ENCODE measurements at places on chromosomes 2 and 18. TPM values are rescaled to one million over a fixed set of nuclear protein-coding genes. Genes with fewer than 3 reads are reported as not detected.

GRCh38 chr2:166068981-166069380, 58.8 kb downstream of the SCN1A start:
- DNase-seq = no peak

DNA sequence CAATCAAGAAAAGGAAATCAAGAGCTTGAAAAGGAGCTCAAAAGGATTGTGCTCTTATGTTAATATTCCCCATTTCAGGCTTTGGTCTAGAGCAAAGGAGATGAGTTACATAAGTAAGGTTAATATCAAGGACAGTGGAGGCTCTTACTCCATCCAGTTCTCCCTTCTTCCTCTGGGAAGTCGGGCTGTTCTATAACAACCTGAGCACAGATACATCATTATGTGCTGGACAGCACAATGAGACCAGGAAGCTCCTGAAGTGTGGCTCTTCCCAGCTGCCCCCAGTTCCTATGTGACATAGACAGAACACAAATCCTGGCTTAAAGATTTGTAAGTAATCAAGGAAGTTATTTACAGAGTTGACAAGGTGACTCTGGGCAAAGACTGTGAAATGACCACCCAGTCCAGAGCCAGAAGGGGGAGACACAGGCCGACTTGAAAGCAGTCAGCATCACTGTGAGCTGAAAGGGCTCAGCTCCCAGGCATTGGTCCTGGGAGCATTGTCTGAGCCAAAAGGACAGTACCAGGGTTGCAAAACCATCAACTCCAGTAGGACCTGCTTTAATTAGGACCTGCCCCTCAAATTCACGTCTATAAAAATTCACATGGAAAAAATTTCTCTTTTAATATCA, 917.6 kb upstream of the ACVR2A start:
- DNase-seq = no peak

- DNase-seq = no peak
Observed at GRCh38 chr2:32363597-32363996, 6.8 kb downstream of the BIRC6 start.

DCDC2C gene
- 0.38 TPM for total RNA-seq

KIF1A gene
- 0.42 TPM for total RNA-seq

DNA sequence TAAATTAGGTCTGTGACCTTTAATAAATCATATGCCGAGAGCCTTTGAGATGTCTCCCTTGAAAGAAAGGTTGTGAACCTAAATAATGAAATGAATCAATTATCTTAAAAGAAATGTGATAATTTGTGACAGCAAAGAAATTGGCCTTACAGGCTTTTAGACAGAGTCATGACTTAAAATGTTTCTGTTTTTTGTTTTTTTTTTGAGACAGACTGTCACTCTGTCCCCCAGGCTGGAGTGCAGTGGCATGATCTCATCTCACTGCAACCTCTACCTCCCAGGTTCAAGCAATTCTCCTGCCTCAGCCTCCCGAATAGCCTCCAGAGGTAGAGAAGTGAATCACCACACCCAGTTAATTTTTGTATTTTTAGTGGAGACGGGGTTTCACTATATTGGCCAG, 898.0 kb downstream of the CNTNAP5 start:
- DNase-seq = no peak

ACTG2 gene
- 0.61 TPM for total RNA-seq

IL1A gene
- total RNA-seq = 0.19 TPM

- DNase-seq = no peak
Observed at GRCh38 chr2:104344985-104345384, 508.9 kb upstream of the POU3F3 start.

ADAM23 gene
- total RNA-seq = 4.0 TPM

ITGA6 gene
- 38.2 TPM for total RNA-seq

DNA sequence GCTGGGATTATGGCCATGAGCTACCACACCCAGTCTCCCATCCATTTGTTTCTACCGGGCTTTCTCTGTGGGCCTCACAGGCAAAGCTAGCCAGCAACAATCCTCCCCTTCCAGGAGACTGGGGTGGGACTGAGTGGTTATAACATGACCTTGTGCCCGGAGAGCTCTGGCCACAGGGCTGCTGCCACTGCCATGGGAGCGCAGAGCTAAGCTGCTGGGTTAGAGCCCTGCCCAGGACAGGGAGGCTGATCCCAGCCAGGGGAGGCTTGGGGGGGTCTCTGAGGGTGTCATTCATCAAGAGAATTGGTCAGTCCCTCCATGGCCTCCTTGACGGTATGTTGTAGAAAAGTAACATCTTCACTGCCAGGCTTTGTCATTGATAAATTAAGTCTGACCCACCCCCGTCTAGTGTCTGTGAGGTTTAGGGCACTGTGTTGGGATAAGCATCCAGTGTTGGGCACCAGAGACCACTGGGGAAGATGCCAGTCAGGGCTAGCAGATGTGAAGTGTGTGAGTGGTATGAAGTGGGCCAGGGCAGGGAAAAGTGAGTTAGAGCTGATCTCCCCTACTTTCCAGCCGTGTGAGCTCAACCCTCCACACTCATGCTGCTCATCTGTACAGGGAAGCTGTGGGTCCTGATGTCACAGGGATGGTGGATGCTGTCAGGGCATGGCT, 368.4 kb upstream of the HS6ST1 start:
- DNase-seq = no peak

- DNase-seq = no peak
Observed at GRCh38 chr2:165691615-165692014, 102.4 kb downstream of the GALNT3 start.

DNA sequence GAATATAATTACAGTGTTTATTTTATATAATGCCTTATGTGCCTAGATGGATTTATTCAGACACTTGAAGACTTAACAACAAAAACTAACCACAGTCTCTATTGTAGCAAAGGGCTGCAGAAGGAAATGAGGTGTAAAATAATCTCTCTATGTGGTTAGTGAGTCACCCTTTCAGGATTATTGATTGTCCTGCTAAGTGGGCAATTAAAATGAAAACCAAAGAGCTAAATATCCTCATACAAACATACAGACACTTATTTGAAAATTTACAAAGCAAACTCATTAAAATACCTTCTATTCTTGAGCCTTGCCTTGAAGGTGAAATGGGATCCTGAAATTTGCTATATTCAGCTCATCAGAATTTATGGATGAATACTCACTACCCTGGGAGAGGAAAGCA, 27.7 kb upstream of the DCC start:
- DNase-seq = no peak

DNA sequence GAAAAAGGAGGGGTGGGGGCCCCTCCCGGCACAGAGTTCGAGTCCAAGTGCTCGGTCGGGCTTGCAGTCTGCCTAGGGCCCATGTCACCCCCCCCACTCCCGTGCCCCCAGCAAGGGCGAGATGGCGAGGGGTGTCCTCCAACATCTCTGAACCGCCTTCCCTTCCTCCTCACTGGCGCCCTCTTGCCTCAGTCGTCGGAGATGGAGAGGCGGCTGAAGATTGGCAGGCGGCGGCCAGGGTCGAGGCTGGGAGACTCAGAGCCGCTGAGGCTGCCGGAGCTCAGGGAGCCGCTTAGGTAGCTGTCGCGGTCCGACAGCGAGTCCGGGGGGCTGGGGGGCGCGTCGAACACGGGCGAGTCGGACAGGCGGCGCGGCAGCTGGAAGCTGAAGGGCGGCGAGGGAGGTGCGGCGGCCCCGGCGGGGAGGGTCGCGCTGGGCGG, 2.3 kb downstream of the ZFP36L2 start:
- peak; percentile 90 for DNase-seq

- no peak for DNase-seq
Observed at GRCh38 chr2:170932948-170933347, 3.9 kb downstream of the GORASP2 start.

PLB1 gene
- 1.8 TPM for total RNA-seq

GRCh38 chr2:222938327-222938726, 77.5 kb downstream of the ACSL3 start:
- DNase-seq = no peak

- no peak for DNase-seq
Observed at GRCh38 chr18:6294148-6294784, 120.4 kb downstream of the L3MBTL4 start.

CCDC150 gene
- total RNA-seq = 8.6 TPM

GRCh38 chr2:60413814-60414168, 139.7 kb downstream of the BCL11A start:
- DNase-seq = no peak

DNA sequence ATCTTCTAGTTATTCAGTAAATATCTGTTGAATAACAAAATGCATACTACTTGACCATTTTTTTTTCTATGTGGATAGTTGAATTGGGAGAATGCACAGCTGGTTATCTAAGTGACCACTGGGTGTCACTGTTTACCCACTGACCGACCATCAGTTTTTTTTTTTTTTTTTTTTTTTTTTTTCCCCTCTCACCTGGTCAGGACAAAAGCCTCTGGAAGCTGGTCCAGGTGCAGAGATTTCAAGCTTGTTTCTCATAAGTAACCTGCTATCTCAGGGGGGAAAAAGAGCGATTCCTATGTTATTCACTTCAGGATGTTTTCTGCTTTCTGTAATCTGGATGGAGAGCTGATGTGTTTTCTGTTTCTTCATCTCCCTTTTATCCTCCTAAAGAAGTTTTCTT, 256.0 kb downstream of the DCDC2C start:
- no peak for DNase-seq

VWA3B gene
- 3.2 TPM for total RNA-seq

UBE2F gene
- 50.7 TPM for total RNA-seq

GRCh38 chr2:55419233-55419678, 400 bp downstream of the CCDC88A start:
- no peak for DNase-seq

- DNase-seq = no peak
Observed at GRCh38 chr2:72892506-72893173, 5.4 kb downstream of the SPR start.

GRCh38 chr2:85504778-85505261, 34.1 kb upstream of the MAT2A start:
- DNase-seq = no peak

DNA sequence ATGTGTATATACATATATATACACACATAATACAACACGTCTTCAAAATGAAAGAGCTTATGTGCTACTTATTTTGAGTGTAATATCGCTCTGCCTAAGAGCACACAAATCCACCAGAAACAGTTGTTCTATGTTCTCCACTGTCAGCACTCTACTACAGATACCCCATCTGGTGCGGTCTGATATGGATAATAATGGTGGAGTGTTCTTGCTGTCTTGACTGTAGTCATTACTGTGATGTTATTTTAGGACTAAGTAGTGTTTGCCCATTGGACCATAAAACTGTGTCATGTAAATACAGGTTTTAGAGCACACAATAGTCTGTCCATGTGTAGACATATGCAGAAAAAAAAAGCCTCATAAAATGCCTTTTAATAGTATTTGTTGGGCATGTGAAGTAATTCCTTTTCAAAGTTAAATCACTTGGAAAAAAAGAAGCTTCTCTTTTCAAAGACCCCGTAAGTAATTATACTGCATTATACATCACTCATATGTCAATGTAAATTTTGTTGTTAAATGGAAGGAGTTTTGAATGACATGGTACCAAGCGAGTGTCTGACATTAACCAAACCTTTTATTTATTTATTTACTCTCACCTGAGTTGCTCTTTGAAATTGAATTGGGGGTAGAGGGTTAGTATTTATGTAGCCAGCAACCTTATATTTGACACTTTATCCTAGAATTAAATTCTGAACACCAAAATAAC, 1249.2 kb upstream of the ZEB2 start:
- DNase-seq = no peak

- DNase-seq = no peak
Observed at GRCh38 chr2:62217970-62218369, 22.1 kb downstream of the B3GNT2 start.

- DNase-seq = no peak
Observed at GRCh38 chr18:69957747-69958146, 10.1 kb upstream of the CD226 start.

- DNase-seq = no peak
Observed at GRCh38 chr2:17813742-17814473, 2.4 kb upstream of the MSGN1 start.

DNA sequence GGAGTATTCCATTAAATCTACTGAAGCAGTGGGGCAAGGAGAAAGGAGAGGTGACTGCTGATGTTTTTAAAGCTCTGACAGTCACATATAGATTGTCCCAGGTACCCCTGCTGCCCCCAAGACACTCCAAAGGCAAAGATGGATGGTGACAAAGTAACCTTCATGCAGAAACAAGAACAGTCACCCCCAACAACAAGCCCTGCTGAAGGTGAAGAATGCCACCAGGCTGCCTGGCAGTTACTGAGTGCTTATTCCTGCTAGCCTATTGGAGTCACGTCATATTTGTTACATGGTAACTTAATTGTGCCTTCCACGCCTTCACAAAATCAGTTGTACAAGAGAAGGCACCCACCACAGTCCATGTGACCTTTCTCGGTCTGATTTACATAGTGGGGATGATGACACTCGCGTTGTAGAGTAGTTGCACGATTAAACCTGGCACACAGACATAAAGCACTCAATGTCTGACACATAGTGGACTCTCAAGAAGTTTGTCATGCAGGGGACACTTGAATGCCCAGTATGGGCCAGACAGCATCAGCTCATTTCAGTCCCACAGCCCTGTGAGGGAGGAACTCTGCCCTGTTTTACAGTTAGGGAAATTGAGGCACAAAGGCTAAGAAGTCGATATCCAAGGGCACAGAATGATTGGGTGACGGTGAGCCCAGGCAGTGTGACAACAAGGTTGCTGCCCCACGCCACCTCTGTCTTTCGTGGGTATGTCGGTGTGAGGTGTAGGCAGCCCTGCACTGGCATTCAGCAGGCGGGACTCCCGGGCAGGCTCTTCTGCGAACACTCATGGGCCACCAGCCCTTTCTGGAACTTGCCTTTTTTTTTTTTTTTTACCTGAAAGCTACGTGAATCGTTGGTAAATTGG, 62.7 kb downstream of the ZCCHC2 start:
- no peak for DNase-seq

DNA sequence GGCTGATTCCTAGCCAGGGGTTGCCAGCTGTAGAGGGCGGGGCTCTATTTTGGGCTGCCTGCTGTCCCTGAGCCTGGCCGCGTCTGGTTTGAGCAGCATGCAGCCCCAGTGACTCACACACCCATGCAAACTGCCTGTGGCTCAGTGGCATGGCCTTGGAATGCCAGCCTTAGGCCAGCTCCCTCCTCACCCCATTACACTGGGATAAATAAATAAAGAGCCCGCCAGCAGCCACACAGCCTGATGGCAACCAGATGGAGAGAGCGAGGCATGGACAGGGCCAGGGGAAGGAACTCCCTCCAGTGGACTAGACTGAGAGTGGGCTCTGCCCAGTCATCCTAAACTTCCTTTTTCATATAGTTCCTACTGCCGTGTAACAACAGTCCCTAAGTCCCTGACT, 18.3 kb downstream of the NHEJ1 start:
- no peak for DNase-seq

DNA sequence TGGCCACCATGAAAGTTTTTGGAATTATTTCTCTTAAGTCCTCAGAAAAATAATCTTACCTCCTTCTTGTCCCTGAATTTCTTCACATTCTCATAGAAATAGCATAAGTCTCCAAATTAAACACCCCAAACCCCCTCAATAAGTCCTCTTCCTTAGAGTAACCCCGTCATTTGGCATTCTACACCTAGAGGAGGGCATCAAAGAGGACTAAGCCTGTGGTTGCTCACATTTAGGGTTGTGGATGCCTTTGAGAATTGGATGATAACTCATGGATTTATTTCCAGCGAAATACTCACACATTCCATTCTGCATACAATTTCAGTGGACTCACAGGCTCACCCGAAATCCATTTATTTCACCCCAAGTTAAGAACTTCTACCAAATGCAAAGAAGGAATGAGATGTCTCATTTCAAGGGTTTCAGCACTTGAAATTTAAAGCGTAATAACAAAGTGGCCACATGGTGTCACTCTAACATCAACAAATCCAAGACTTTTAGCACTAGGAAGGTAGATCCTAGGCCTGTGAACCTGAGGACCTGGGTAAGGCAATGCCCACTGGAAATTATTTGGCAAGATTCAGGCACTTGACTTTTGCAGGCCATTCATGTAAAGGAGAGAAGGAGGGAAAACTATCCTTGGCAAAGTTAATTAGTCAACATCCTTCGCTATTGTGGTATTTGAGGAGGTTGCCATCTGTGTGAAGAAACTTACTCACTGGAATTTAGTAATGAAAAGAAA, 24.6 kb downstream of the DYTN start:
- DNase-seq = peak; percentile 40
